ENCODE measurements at places on chromosomes 12 and 14.

GRCh38 chr14:95462491-95462890, 54.0 kb downstream of the SYNE3 start:
- no peak for DNase-seq

GRCh38 chr12:55718624-55719275, 1.4 kb upstream of the RDH5 start:
- no peak for DNase-seq

- DNase-seq, result no peak
Measured at GRCh38 chr12:132360410-132360809, 31.0 kb upstream of the GALNT9 start.

GRCh38 chr12:96495155-96495554, 5.8 kb downstream of the CFAP54 start:
- DNase-seq, result no peak

GRCh38 chr12:6850796-6851152, 312 bp downstream of the CDCA3 start:
- peak; percentile 59 for DNase-seq

- DNase-seq, result no peak
Measured at GRCh38 chr12:127245437-127245836, 1021.5 kb upstream of the TMEM132C start.

DNA sequence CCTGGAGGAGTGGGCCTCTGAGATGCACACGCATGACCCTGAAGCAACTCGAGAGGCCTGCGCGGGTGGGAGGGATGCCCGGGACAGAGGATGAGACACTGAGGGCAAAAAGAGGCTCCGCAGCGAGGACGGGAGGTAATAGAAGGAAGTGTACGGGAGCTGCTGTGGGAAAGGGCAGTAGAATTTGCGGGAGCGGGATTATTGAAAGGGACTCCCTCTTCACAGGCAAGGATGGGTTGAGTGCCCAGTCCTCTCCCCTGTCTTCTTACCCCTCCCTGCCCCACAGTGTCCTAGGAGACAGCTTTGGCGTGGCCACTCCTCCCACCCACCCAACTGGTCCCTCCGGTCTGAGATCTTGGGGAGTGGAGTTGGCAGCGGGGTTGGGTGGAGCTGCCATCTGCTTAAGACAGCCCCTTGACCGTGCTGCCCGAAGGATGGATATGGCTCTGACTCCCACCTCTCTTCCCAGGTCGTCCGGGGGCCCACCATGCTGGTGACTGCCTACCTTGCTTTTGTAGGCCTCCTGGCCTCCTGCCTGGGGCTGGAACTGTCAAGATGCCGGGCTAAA, 15.7 kb upstream of the ESPL1 start:
- peak; percentile 26 for DNase-seq

DNA sequence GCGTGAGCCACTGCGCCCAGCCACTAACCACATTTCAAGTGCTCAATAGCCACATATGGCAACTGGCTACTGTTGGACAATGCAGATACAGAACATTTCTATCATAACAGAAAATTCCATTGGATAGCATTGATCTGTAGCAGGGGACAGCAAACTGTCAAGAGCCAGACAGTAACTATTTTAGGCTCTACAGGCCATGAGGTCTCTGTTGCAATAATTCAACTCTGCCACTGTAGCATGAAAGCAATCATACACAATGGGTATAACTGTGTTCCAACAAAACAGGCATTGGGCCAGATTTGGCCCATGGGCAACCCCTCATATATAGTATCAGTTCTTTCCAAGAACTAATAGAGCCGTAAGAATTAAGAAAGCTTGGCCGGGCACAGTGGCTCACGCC, 8.0 kb downstream of the CSRNP2 start:
- no peak for DNase-seq

DNA sequence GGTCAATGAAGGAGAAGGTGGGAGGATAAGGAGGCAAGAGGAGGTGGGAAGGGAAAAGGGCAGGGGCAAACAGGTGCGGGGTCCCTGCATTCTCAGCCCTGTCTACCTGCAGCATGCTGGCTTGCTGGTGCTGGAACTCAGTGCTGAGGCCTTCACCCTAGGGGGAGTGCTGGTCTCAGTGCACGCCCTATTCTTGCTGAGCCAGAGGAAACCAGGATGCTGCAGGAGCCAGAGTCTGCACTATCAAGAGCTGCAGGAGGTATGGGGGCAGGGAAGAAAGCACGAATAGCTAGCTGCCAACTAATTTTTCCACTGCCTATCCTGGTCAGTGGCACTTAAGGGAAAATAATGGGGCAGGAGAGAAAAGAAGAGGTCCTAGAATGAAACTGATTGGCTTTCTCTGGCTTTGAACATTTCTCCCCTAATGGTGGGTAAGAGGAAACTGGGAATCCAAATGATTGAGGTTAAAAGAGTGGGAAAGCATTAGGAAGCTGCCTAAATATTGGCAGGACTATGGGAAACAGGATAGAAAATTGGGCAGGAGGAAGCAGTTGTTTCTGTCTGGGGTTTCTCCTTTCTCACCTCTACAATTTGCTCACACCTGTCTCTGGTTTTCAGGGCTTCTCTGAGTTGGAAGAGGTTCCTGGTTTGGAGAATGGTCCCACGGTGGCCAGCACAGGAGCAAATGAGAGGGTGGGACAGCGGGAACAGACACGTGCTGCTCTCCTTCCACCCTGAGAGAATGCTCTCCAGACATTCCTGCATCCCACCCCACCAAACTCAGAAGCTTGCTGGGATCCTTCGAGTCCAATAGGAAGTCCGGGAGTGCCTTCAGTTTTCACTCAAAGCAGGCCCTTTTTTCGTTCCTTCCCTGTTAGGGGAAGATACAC, 1.9 kb downstream of the TMEM253 start:
- peak; percentile 53 for DNase-seq

- no peak for DNase-seq
Measured at GRCh38 chr12:56029166-56029519, 8.3 kb downstream of the IKZF4 start.

DNA sequence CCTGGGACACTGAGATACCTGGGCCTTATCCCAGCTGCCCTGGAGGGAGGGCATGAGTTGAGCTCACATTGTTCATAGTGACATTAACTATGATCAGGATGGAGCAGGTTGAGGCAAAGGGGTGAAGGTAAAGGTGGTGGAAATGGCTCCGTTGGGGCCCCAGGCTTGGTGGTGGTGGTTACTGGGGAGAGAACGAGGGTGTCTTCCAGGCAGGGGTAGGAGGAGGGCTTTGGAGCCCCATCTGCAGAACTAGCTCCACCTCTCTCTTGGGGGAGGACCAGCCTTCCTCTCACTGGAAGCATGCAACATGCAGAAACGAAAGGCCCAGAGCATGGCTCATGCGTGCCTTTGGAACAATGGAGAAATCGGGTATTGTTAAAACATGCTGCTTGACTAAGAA, 217.0 kb downstream of the SLC41A2 start:
- no peak for DNase-seq

GRCh38 chr14:55927028-55927427, 191.2 kb upstream of the PELI2 start:
- no peak for DNase-seq

DNA sequence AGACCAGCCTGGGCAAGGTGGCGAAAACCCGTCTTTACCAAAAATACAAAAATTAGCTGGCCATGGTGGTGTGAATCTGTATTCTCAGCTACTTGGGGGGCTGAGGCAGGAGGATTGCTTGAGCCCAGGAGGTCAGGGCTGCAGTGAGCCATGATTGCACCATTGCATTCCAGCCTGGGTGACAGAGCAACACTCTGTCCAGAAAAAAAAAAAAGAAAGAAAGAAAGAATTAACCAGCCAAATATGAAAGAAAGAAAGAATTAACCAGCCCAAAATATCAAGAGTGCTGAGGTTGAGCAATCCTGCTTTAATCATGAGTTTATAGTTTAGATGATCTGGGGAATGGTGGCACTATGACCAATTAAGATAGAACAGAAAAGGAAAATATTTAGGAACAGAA, 3.5 kb upstream of the ACTN1 start:
- no peak for DNase-seq

- no peak for DNase-seq
Measured at GRCh38 chr14:96895658-96896271, 98.6 kb downstream of the VRK1 start.

- no peak for DNase-seq
Measured at GRCh38 chr12:80830533-80831088, 107.1 kb downstream of the LIN7A start.

- no peak for DNase-seq
Measured at GRCh38 chr12:95857156-95857555, 1.6 kb upstream of the SNRPF start.

GRCh38 chr12:22101749-22102243, 55.8 kb downstream of the CMAS start:
- peak; percentile 83 for DNase-seq

GRCh38 chr14:88417594-88417993, 32.1 kb downstream of the SPATA7 start:
- DNase-seq, result no peak

GRCh38 chr14:93655078-93655750, 133.1 kb downstream of the PRIMA1 start:
- DNase-seq, result peak; percentile 52

DNA sequence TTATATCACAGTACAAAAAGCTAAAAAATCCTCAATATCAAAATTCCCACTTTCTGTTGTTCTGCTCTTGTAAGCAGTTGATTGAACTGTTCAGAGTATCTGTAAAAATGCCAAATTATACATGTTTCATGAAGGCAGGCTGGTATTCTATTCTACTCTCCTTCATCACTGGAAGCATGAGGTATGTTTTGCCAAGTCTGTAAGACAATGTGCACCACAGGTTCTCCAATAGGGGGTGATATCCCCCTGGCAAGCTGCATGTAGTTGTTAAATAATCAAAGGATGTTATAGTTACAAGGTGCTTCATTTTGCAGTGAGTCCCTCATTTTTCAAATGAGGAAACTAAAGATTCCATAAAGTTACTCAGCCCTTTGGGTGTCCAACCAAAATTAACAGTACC, 15.1 kb upstream of the NEK9 start:
- peak; percentile 8 for DNase-seq

- DNase-seq, result no peak
Measured at GRCh38 chr14:33229269-33229929, 290.7 kb downstream of the NPAS3 start.

- DNase-seq, result no peak
Measured at GRCh38 chr14:77000340-77001270, 27.9 kb downstream of the IRF2BPL start.

- peak; percentile 29 for DNase-seq
Measured at GRCh38 chr14:24430682-24431568, 1.2 kb downstream of the KHNYN start.
